ENCODE measurements at places on chromosomes 13 and 19.

GRCh38 chr13:45138282-45138681 is 18.0 kb downstream of the GTF2F2 start:
- DNase-seq, result no peak

GRCh38 chr19:1744822-1745563 is 8.3 kb upstream of the ONECUT3 start:
- no peak for DNase-seq

- DNase-seq, result no peak
These were observed 75.8 kb upstream of the UBAC2 start for GRCh38 chr13:99124794-99125316.

- no peak for DNase-seq
These were observed 15.8 kb upstream of the TUBGCP3 start for GRCh38 chr13:112603641-112604225.

DNA sequence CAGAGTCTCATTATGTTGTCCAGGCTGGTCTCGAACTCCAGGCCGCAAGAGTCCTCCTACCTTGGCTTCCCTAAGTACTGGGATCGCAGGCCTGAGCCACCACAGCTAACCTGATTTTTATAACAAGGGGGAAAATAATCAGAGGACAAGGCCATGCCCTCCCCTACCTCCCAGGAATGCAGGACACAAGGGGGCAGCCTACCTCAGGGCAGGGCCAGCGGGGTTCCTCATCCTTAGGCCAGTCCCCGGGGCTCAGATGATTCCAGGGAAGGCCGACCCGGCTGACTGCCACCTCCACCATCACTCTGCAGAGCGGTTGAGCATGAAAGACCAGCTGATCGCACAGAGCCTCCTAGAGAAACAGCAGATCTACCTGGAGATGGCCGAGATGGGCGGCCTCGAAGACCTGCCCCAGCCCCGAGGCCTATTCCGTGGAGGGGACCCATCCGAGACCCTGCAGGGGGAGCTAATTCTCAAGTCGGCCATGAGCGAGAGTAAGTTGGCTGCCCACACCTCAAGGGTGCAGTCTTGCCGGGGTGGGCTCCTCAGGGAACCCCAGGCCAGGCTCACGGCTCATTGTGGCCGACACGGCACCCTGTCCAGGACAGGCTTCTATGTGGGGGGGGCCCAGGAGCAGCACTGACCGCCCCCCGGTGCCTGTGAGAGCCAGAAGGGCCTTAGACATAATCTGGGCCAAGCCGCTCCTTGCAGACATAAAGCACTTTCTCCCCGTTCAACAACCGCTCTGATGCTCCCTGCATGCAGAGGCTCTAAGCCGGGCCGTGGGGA is 26.8 kb downstream of the PEX11G start:
- DNase-seq, result no peak

GRCh38 chr19:35063940-35064818 is 22.7 kb downstream of the HPN start:
- no peak for DNase-seq

DNA sequence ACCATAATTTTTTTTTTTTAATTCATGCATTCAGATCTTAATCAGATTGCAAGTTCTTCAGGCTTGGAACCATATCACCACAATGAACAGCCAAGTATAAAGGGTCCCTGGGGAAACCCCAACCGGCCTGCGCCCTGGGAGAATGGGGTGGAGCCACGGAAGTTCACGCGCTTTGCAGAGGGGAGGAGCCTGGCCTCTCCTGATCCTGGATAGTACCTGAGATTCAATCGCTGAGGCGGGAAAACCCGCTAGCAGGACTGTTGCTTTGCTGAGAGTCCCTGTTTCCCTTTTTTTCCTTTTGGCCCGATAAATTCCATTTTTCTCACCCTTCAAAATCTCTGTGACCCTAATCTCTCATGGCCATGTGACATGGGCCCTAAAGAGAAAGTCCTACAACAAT is 385.1 kb downstream of the IRS2 start:
- DNase-seq, result no peak

DNA sequence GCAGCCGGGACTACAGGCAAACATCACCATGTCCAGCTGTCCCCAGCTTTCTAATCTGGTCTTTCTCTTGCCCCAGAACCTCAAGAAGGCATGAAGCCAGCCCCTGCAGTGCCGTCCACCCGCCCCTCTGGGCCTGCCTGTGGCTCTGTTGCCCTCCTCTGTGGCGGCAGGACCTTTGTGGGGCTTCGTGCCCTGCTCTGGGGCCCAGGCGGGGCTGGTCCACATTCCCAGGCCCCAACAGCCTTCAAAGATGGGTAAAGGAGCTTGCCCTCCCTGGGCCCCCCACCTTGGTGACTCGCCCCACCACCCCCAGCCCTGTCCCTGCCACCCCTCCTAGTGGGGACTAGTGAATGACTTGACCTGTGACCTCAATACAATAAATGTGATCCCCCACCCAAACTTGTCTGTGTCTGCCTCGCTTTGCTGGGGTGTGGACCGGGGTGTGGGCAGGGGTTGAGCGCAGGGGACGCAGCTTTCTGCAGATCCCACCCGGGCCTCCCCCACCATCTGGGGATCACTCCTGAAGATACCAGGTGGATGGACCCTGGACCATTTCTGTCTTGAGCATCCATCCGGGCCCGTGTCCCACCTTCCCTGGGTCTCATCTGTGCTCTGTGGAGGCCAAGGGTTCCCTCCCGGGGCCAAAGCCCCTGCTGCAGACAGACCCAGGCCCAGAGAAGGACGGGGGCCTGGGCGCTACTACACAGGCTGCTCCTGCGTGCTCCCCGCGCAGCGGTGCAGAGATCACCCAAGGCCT is 15.3 kb downstream of the PRKCSH start:
- DNase-seq, result no peak

GRCh38 chr13:110445183-110445582 is 116.3 kb downstream of the RAB20 start:
- no peak for DNase-seq

DNA sequence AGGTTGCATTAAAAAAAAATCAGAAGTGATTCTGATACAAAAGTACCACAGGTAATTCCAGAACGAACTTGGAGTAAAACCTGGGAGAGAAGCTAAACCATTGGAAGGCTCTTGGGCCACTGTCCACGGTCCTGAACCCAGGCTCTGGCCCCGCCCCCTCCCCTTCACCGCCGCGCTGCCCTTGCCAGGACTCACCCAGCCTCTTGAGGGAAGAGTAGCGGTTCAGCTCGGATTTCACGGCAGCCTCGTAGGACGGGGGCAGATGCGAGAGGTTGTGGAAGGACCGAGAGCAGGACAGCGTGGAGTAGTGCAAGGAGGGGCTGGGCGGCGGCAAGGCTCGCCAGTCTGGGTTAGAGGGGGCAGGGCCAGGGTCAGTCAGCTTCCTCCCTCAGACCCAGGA is 5.7 kb downstream of the SHISA7 start:
- no peak for DNase-seq

DNA sequence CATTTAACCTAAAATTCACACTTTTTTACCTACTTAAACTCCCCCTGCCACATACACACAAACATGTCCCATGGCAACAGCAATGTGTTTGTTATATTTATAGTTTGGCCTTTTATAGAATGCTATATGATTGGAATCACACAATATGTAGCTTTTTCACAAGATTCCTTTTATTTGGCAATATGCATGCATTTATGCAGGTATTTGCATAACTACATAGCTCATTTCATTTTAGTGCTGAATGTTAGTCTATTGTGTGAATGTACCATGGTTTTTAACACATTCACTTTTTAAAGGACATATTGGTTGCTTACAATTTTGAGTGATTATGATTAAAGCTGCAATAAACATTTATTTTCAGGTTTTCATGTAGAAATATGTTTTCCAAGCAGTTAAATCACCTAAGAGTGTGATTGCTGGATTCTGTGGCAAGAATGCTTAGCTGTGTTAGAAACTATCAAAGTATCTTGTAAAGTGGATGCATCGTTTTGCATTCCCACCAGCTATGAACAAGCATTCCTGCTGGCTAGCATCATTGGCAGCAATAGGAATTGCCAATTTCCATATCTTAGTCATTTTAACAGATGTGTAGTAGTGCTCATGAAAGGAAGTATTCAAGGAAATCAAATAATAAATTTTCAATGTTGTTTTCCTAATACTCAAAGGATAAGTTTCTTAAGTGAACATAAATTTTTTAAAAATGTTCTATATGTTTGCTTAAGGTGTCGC is 557.0 kb downstream of the SLITRK1 start:
- no peak for DNase-seq

- DNase-seq, result no peak
These were observed 14.3 kb downstream of the MARK4 start for GRCh38 chr19:45265375-45265774.

- no peak for DNase-seq
These were observed 89.0 kb upstream of the CSNK1A1L start for GRCh38 chr13:37194428-37194861.

DNA sequence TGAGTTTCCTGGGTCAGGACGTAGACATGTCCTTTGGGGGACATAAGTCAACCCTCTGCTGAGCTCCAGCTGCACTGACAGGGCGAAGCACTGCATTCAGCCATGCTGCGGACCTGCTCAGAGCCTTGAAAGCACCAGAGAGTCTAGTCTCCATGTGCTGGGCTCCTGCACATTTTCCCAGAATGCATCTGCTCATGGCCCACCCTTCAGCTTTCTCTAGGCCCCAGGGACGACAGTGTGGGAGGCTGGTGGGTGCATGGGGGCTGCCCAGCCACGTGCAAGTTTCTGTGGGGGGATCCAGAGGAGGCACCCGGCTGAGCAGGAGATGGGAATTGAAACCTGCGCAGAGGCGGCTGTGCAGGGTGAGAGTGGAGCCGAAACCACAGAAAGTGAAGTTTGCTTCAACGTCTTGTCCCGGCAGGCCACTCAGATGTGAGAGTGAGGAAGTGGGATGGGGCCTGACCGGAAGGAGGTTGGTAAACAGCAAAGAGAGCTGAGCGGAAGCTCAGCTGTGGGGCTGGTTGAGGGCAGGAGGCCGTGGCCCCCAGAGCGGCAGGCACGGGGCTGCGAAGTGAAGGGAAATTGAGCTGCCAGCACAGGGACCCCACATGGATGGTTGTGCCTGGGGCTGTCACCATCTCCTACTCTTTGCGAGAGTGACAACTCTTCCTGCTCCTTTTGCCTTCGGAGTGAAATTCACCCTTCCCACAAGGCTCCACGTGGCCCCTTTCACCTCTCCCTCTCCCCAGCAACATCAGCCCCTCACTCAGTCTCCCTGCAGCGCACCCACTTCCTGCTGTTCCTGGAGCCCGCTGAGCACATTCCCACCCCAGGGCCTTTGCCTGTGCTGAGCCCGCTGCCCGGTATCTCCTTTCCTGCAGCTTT is 11.8 kb downstream of the PGLS start:
- no peak for DNase-seq

All from stimulated activated CD4-positive, alpha-beta T cell treated with anti-CD3 and anti-CD28 coated beads, Interleukin-12 subunit alpha, Interleukin-12 subunit beta, amount 100 ng/mL, for 24 hours (primary cell).